ENCODE measurements at places on chromosomes 1 and 21.

- DNase-seq, result no peak
Measured at GRCh38 chr1:30908316-30908695, 252 bp downstream of the SDC3 start.

GRCh38 chr1:205939690-205940330 is 3.4 kb downstream of the SLC26A9 start:
- peak; percentile 68 for DNase-seq

GRCh38 chr1:236727521-236727920 is 41.2 kb downstream of the ACTN2 start:
- no peak for DNase-seq

GRCh38 chr1:16114527-16115467 is 41.1 kb downstream of the EPHA2 start:
- DNase-seq, result peak; percentile 57

DNA sequence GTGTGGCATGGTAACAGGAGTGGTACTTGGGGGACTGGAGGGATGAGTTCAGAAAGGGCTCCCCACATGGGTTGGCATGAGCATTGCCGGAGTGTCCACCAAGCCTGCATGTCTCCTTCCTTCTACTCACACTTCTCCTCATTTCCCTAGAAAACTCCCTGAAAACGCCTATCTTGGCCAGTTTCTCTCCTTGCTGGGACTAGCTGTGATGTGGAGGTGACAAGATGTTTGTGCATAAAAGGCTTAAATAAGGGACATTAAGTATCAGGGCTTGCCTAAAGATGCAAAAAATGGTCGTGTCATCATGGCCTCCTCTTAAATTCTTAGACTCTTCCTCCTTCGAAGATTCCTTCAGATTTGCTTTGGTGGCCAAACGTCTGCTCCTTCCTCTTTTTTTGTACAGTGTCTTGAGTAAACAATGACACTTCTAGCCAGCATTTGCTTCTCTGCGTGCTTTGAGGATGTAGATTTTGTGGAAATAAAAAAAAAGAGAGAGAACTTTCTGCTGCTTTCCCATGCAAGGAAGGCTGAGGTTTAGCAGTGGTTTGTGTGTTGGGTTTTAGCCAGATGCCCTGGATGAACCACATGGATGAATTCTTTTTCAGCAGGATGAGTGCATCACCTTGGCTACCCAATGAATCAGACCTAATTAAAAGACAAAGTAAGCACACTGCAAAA is 239.1 kb upstream of the IRF2BP2 start:
- DNase-seq, result no peak

GRCh38 chr1:51997974-51998382 is 7.5 kb upstream of the RAB3B start:
- DNase-seq, result no peak

DNA sequence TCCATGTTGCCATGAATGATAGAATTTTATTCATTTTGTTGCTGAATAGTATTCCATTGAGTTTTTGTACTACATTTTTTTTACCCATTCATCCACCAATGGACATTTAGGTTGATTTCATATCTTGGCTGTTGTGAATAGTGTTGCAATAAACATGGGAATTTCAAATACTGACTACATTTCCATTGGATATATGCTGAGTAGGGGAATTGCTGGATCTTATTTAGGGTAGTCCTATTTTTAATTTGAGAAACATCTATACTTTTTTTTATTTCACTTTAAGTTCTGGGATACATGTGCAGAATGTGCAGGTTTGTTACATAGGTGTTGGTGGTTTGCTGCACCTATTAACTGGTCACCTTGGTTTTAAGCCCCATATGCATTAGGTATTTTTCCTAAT is 38.8 kb upstream of the TNFSF4 start:
- DNase-seq, result no peak

GRCh38 chr1:17745479-17745955 is 9.6 kb upstream of the ACTL8 start:
- DNase-seq, result no peak

DNA sequence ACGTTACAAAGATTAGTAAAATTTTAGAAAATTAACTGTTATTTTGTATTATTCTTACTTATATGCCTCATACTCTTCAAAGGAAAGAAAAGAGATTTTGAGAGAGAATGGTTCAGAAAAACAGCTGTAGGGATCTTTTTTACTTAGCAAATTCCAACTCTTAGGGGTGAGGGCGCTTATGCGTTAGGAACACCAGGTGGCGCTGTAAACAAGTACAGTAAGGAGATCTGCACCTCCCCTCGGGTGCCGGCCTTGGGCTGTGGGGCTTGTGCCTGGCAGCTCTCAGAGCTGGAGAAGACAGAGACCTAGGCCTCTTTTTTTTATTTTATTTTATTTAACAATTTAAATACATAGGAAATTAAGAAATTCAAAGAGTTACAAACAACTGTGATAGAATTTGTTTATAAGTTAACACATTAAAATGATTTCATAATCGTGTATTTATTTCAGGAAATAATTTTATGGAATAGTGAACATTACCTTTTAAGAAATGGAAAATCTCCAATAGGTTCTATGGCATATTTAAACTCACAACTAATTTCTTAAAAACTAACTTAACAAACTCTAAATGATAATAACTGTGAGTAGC is 32.6 kb downstream of the UTP25 start:
- DNase-seq, result peak; percentile 93

DNA sequence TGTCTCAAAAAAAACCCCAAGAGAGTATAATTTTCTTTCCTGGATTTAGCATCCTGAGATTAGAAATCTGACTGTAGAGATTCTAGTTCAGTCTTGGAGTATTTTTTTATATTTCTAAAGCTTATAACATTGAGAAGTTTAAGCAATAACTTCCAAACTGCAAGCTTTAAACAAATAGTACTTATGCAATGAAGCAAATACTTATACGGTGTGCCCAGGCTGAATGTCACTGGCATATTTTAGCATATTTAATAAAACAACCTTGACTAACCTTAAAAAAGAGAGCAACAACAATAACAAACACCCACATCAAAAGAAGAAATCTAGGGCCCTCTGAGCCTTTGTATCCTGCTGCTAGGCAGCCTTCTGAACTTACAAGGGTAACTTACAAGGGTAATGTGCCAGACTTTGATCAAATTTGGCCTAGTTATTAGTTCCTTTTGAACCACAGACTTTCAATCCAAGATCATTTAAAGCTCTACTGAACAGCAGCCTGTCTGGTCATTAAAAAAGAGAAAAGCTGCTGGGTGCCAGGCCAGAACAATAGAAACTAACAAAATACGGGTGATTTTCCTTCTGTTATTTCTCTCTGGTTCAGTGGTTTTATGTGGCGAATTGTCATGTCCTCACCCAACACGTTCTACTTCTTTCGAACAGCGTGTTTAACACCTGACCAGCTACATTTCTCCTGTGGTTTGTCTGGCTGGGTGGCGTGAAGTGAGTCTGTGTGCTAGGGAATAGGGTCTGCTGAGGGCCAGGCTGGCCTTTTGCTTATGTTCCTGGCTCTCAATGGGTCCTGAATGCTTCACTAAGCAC is 16.2 kb downstream of the MTOR start:
- DNase-seq, result no peak

- DNase-seq, result no peak
Measured at GRCh38 chr1:11473491-11474034, 5.4 kb upstream of the DISP3 start.

DNA sequence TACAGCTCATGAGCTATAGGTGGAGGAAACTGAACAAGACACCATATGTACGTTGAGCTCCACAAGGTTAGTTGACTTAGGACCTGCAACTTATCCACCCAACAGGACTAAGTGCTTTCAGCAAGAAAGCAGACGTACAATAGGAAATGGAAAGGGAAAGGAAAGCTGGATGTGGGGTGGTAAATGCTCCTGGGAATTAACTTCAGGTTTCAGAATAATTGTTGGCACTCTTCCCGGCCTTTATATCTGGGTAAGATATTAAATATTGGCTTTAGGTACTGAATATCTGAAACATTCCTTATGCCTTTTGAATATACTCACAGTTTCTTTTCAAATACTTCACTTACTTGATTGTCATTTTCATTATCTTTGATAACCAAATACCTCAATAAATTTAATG is 36.3 kb downstream of the GLMN start:
- peak; percentile 32 for DNase-seq

- DNase-seq, result no peak
Measured at GRCh38 chr1:244294599-244295224, 157.0 kb downstream of the ADSS2 start.

DNA sequence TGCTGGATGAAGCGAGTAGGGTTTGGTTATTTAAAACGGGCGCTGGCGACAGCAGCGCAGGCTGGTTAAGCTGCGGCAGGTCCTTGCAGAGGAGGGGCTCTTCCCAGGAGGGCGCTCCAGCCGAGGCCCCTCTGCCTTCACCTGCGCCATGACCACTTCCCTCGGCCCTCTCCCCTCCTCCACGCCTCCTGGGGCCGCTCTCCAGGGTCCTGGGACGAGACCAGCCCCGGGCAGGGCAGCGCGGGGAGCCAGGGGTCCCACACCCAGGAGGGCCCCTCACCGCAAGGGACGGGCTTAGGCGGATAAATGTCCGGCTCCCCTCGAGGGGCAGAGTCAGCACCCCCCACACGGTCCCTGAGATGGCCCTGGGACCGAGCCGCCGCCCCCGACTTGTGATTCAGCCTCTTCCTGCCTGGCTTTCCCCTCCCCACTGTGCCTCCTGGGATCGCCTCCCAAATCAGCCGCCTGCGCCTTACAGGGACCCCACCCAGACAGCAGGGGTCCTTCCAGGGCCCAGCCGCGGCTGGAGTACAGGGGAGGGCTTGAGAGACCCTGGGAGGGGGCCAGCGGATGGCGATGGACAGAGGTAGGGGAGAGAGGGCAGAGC is 380.7 kb downstream of the MATN1 start:
- no peak for DNase-seq

GRCh38 chr1:2441746-2442145 is 29.4 kb upstream of the PEX10 start:
- DNase-seq, result no peak

DNA sequence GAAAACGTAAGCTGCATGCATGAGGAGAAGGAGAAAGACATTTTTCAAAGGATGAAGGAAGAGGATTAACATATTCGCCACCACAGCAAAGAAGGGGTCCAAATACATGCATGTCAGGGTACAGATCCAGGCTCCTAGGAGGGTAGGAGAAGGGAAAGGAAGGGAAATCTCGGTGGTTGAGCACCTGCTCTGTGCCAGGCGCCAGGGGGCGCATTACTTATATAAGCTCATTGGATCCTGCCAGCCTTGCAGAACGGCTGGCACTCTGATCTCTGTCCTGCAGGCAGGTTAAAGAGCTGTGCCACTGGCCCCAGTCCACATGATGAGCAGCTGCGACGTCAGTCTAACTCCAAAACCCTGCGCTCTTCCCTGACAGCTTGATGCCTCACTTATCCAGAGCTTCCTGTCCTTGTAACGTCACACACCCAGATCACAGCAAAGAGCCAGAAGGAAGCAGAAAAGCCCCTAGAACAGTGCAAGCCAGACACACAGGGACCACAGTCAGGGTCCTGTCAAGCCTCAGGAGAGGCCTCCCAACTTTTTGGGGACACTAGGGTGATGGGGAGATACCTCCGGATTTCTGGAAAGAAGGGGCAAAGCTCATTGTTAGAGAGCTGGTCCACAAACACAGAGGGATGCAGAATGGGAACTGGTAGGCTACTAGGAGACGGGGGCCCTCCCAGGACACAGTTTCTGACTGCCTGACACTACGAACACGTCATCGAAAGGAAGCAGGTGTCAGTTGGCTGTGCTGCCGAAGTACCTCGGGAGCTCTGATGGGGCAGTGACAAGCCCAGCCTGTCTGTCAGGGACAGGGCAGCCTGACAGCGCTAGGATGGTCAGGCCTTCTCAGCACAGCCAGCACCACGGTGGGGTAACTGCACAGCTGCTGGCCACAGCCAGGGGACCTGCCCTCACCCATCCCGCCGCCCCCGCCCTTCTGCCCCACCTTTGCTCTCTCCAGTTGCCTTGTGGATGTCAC is 99.1 kb downstream of the BEND5 start:
- peak; percentile 86 for DNase-seq

DNA sequence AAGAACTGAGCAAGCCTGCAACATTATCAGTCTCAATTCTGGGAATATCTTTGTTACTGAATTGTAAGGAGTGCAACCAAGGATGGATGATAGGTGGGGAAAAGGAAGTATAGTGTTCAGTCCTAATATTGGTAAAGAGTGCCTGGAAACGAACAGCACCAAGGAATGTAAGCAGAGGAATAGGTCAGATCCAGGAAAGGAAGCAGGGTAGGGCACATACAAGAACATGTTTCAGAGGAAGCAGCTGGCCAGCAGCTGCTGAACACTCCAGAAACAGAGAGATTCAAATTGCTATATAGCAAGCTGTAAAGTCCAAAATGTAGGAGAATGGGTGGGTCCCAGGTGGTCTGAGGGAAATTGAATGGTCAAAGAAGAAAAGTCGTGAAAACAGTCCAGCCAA is 37.9 kb downstream of the CRB1 start:
- DNase-seq, result no peak

GRCh38 chr1:39061951-39062350 is 35.8 kb downstream of the NDUFS5 start:
- DNase-seq, result peak; percentile 20

GRCh38 chr1:17717594-17718535 is 37.3 kb upstream of the ACTL8 start:
- no peak for DNase-seq

DNA sequence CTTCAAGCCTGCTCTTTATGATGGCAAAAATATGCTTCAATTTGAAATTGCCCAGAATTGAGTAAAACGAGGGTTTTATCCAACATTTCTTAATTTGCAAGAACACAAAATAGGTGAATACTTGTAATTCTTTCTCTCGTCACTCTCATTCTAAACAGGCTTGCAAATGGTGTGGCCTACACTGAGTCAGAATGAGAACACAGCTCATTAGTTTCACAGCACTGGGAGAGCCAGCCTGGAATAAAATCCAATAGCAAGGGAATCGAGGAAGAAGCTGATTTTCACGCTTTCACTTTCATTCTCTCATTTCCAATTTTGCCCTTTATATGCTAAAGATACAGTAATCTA is 537.5 kb downstream of the LTN1 start:
- no peak for DNase-seq

DNA sequence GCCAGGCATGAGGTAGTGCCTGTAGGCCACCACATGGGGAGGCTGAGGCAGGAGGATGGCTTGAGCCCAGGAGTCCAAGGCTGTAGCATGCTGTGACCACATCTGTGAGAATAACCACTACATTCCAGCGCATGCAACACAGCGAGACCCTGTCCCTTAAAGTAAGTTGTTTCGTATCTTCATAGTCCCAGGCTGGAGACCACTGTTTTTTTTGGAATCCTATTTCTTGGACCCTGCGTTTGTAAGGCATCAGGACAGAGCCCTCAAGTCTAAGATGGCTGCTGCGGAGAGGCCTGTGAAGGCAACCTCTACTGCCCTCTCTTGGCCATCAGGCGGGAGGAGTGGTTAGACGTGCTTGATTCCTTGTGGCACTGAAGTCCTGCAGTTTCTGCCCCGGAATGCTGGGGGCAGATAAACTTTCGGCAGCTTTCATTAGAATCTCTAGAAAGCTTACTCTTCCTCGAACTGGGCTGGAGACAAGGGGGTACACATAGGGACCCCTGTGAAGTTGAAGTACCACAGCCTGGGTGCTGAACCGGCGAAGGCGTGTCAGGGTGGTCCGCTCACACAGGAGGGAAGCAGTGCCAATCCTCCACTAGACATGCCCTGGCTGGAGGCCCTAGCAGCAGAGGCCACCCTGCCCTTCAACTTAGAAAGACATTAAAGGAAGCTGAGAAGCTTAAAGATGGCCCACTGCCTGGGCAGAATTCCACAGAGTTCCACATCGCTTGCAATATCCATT is 36.6 kb downstream of the RABIF start:
- DNase-seq, result peak; percentile 79
